Natural killer cell treated with Interleukin-12 subunit alpha and Interleukin-12 subunit beta and Interleukin-15 and Interleukin-18, amount 100 ng/mL, for 72 hours (primary cell): ENCODE measurements at places on chromosomes 7 and 10. TPM values are rescaled to one million over a fixed set of nuclear protein-coding genes. Genes with fewer than 3 reads are reported as not detected.
A peak's percentile ranks its signal among the peaks of the same experiment; 100 is the strongest.

- no peak for DNase-seq
- no peak overlapping the region for H3K27ac ChIP-seq
- no peak overlapping the region for H3K4me3 ChIP-seq
- H3K27me3 ChIP-seq = no peaks in the 10 kb centered on the region
- no peaks in the 10 kb centered on the region for H3K4me1 ChIP-seq
Measured at GRCh38 chr7:46131916-46132795, 211.1 kb upstream of the IGFBP3 start.

Gene TDRD1
- 0.24 TPM for total RNA-seq

Gene CPXM2
- total RNA-seq = not detected

Gene KEL
- total RNA-seq = not detected

DNA sequence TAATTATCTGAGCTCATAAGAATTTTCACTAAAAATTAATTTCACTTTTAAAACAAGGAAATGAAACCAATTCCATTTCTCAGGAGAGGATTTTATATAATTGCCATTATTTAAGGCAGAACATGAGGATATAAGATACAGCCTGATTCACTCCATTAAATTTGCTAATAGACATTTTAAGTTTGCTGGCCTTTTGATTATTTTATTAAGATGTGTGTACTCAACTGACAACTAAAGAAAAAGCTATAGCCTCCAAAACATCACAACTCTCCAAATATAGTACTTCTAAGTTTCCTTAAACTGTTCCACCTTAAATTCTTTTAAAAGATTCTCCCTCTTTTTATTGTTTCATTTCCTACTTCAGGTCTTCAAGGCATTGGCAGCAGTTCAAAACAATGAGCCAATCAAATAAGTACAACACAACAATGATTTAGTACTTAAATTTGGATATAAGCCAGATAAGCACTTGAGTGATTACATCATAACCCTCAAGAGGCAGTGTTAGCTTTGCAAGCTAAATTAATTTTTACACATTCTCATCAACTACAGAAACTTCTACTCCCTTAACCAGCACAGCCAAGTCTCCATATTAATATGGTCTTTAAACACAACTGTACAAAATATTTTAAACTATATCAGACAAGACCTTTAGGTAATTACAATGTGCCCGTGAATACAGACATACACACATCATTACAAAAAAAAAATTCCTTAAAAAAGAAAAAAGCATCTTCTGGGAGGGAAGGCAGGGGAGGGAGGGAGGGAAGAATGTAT is 121.8 kb downstream of the KMT2C start:
- peak overlapping the region; percentile 0 for H3K4me3 ChIP-seq
- no peaks in the 10 kb centered on the region for H3K27me3 ChIP-seq
- H3K36me3 ChIP-seq = no peaks in the 10 kb centered on the region
- peak overlapping the region; percentile 54 for H3K27ac ChIP-seq
- DNase-seq = no peak

DNA sequence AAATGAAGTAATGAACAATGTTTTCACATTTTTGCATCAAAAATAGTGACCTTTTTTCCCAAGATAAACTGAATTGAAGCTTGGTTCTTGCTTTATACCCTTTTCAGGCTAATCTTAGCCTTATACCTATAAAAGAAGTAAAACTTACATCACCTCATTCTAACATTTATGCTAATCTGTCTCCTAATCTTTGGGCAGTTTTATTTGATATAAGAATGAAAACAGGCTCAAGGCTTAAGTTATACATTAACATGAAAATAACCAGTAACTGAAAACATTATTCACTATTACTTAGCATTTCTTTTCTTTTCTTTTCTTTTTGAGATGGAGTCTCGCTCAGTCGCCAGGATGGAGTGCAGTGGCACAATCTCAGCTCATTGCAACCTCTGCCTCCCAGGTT is 113.1 kb downstream of the HIBADH start:
- H3K36me3 ChIP-seq = no peaks in the 10 kb centered on the region
- no peak overlapping the region for H3K27ac ChIP-seq
- H3K4me3 ChIP-seq = no peak overlapping the region
- no peaks in the 10 kb centered on the region for H3K4me1 ChIP-seq
- no peak for DNase-seq
